Central memory CD4-positive, alpha-beta T cell (primary cell): ENCODE measurements at places on chromosomes 3 and 15.
A peak's percentile ranks its signal among the peaks of the same experiment; 100 is the strongest.

DNA sequence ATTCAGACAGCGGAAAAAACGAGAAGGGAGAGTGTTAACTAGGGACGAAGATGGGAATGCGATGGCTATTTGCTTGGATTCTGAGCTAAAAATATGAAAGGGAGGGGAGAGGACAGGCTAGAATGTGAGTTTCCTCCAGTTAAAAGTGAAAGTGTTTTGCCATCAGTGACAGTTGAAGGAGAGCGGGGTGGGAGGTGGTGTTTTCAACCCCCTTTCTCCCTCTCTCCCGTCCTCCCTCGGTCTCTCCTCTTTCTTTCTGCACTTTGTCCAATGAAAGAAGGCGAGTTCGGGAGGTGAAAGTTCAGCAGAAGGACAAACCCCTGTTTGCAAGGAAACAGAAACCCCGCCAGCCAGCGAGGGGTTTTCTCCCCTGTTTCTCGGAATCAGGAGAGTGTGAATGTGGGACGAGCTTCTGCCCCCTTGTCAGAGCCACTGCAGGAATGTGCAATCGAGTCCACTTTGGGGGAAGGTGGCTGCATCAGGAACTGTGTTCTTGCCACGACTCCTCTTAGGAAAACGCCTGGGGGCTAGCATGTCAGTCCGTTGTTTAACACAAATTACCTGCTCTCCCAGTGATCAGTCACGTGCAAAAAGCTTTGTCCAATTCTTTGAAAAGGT lies 975 bp upstream of the FOXP1 start:
- peak; percentile 24 for DNase-seq

DNA sequence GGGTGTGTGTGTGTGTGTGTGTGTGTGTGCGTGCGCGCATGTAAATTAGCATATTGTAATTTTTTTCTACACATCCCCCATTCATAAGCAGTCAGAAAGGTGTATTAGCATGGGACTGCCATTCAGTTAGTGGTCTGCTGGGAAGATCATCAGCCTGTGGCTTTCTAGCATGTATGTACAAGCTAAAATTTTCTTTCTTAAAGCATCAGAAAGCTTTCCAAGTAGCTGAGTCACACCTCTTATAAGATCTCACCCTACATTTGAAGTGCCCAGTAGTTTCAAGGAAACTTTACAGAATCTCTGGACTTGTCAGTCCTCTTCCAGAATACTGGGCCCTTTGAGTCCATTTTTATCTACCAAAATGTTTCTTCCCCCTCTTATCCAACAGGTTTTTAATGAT lies 411.4 kb upstream of the TPRG1 start:
- DNase-seq, result no peak

GRCh38 chr3:99128235-99128634 lies 226.7 kb upstream of the DCBLD2 start:
- DNase-seq, result no peak

DNA sequence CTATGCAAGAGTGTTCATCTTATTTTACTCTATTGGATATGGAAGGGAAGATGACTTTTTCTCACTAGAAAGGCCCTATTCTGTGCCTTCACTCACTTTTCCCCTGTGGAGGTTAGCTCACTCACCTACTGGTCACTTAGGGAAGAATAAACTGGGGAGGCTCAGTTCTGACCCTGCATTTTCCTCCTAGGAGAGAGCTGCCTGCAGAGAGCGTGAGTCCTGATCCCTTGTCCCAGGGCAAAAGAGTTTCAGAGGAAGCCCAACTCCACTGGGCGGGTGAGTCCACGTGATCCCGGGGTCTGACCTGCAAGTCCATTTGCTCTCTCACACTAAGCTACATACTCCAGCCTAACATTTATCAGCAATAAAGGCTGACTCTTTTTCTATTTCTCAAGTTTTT lies 8.4 kb downstream of the MORC1 start:
- no peak for DNase-seq

GRCh38 chr3:106707347-106707746 lies 669.9 kb upstream of the CCDC54 start:
- DNase-seq, result no peak

DNA sequence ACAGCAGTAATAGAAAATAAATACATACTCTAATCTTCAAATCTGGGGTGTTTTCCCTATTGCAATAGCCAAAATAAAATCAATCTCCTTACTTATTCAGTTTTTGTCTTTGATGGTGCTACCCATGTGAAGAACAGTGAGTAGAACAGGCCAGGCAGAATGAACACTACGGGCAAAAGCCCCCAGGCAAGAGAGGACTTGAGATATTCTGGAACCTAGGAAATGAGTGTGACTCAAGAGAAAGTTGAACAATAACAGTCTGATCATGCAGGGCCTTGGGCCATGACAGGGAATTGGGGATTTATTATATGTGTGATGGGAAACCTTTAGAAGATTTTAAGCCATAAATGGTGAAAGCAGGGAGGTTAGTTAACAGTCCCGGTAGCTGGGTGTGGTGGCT lies 14.0 kb upstream of the DUT start:
- DNase-seq, result no peak

GRCh38 chr3:10419637-10420232 lies 85.7 kb downstream of the ATP2B2 start:
- peak; percentile 23 for DNase-seq

GRCh38 chr3:41173926-41174885 lies 25.1 kb upstream of the CTNNB1 start:
- DNase-seq, result no peak

DNA sequence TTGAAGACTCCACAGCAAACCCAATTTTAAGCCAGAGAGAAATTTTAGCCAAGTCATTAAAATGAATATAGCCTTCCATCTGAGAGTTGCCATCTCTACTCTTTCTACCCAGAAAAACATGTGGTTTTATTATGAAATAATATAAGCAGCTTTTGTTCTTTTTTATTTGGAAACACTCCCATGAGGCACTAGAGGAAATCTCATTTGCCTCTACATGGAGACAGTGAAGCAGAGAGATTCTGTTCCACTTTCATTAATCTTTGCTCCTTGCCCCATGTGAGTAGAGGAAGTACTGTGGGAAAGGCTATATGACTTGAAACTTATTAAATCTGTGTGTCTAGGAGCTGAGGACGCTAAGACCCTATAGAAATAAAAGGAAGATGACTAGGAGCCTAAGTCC lies 111.1 kb downstream of the P3H2 start:
- DNase-seq, result no peak

DNA sequence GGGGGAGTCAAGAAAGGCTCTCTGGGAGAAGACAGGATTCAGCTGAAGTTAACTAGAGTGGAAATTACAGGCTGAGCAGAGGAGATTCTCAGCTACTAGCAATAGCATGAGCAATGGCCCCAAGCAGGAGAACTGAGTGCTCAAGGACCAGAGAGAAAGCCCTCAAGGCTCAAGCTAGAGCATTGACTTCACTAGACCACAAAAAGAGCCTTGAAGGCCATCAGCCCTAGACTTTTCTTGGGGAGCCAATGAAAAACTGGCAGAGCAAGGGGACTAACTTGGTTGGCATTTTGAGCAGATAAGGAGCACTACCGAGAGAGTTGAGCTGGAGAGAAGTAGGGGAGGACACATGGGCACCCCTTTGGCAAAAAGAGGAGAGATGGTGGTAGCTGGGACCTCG lies 277.6 kb downstream of the FEZF2 start:
- no peak for DNase-seq

DNA sequence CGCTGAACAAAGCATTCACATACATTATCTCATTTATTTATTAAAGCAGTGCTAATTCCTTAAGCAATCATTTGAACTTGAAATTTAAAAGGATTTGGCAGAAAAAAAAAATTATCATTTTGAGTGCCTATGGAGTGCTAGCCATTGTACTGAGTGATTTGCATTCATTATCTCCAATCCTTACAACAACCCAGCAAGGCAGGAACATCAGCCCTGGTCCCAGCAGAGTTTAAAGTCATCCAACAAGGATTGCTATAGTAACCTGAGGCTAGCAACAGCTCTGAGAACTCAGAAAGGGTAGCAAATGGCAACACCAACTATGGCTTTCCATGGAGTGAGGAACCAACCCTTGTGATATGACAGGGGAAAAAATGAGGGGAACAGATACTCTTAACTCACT lies 237.6 kb upstream of the SETMAR start:
- no peak for DNase-seq

DNA sequence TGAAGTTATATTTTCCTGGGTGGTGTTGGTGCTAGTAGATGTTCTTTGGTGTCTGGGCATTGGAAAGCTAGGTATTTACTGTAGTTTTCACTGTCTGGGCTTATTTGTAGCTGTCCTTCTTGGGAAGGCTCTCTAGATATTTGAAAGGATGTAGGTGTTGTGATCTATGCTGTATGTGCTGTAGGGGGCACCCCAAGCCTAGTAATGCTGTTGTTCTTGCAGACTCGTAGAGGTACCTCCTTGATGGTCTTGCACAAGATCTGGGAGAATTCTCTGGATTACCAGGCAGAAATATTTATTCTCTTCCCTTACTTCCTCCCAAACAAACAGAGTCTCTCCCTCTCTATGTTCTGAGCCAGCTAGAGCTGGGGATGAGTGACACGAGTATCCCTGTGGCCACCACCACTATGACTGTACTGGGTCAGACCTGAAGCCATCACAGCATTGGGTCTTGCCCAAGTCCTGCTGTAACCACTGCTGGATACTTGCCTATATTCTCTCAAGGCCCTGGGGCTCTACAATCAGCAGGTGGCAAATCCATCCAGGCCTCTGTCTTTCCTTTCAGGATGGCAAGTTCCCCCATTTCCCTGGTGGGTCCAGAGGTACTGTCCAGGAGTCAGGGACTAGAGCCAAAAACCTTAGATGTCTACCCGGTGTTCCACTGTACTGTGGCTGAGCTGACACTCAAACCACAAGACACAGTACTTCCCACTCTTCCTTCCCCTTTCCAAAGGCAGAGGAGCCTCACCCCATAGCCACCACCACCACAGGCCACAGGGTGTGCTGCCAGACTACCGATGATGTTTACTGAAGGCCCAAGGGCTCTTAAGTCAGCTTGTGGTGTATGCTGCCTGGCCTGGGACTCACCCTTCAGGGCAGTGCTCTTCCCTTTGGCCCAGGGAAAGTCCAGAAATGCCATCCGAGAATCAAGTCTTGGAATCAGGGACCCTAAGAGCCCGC lies 195.2 kb upstream of the DPPA4 start:
- DNase-seq, result peak; percentile 25

DNA sequence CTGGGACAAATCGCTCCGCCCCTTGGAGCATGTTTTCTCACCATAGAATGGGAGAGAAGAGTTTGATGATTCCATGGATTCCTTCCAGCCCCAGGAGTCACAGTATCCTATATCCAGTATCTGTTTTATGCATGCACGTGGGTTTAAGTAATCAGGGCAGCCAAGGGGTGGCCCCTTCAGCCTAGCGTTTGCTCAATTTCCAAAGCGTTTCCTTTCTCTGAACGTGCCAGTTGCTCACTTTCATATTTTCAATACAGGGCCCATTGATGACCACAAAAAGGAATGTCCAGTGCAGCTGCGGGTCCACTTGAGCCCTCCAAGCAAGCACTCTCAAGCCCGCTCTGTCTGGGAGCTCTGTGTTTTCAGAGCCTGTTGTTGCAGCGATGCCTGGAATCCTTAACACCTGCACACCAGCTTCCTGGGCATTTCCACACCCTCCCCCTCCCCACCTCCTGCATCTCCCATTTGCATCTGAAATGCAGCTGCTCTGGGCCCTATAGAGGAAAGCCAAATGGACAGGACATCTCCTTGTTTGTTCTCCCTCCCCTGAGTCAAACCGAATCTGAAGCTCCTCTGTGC lies 164.3 kb upstream of the LPP start:
- DNase-seq, result no peak

- DNase-seq, result no peak
These were observed 68.1 kb downstream of the PTPRG start for GRCh38 chr3:61629442-61629841.

GRCh38 chr3:17974206-17974841 lies 231.9 kb upstream of the TBC1D5 start:
- DNase-seq, result no peak

GRCh38 chr3:73509816-73510215 lies 114.9 kb downstream of the PDZRN3 start:
- no peak for DNase-seq

GRCh38 chr3:148938306-148938705 lies 53.0 kb upstream of the GYG1 start:
- no peak for DNase-seq

DNA sequence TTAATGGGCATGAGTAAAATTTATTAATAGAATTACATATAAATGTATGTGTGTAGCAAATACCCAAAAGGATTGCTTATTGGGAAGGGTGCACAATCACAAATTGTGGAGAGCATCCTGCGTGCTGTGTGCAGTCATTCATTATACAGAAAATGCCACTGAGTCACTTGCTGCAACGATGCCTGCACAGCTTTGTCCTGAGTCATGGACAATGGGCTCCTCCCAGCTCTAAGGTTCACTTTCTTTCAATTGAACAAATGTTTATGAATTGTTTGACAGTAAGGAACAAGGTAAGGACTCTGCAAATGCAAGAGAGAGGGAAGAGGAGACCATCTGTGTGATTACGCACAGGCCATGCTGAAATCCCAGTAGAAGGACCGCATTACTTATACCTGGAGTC lies 18.7 kb downstream of the CFAP161 start:
- DNase-seq, result no peak

- DNase-seq, result no peak
These were observed 76.6 kb downstream of the GSK3B start for GRCh38 chr3:120017692-120018091.

DNA sequence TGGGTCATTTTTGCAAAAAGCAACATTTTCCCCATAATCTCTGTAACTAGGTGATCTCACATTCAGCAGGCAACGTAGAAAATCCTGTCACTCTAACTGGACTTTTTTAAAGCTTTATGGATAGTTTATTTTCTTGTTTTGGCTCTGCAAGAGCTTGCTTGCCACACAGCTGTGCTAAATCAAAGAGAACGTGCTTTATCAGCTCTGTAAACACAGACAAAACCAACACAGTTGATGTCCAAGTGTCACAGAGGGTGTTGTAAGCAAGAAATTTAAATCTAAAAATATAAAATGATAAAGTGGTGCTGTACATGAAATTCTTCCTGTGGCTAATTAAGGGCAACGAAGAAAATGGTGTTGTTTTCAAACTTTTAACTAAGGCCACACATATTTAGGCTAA lies 97.5 kb upstream of the STAC start:
- DNase-seq, result no peak

DNA sequence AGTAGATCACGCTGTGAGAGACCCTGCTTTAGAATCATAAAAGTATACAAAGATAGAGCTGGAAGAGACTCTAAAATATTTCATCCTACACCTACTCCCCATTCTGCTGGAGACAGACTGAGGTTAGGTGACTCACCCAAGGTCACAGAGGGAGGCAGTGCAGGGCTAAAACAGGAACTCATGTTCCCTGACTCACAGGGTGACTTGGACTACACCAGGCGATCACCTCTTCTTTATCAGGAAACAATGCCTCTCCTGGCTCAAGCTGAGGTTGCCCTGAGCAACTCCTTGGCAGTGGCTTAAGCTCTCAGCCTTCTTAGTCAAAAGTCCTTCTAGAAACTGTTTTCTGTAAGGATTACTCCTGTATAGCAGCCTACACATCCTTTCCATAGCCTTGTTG lies 26.4 kb upstream of the TNFAIP8L3 start:
- DNase-seq, result no peak

- no peak for DNase-seq
These were observed 168.6 kb downstream of the SHQ1 start for GRCh38 chr3:72679540-72680198.

GRCh38 chr15:98827217-98827616 lies 178.9 kb downstream of the IGF1R start:
- no peak for DNase-seq
